ENCODE measurements at places on chromosomes 1 and 21. TPM values are rescaled to one million over a fixed set of nuclear protein-coding genes. Genes with fewer than 3 reads are reported as not detected.

Gene TNFRSF1B
- 16.0 TPM for total RNA-seq

Gene SPRR1B
- total RNA-seq = not detected

Gene PDZK1IP1
- total RNA-seq = 0.75 TPM

Gene C4BPB
- 59.7 TPM for total RNA-seq

Gene MRPS14
- 14.9 TPM for total RNA-seq

Gene SFN
- 0.17 TPM for total RNA-seq

DNA sequence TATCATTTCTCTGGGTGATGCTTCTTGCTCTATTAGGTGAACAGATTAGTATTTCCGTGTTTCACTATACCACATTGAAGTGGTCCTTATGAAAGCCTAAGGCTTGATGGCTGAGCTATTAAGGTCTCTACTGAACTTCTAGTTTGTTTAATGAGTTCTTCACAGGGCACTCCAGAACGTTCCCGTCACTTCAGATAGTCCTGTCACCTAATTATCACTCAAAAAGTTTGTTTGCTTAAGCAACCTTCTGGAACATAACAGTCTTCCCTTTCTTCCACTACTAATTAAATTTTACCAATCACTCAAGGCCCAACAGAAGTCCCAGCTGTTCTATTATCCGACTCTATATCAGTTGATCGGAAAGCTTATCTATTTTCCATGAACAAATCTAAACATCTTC is 104.6 kb upstream of the ZC3H11B start:
- no peak for DNase-seq

DNA sequence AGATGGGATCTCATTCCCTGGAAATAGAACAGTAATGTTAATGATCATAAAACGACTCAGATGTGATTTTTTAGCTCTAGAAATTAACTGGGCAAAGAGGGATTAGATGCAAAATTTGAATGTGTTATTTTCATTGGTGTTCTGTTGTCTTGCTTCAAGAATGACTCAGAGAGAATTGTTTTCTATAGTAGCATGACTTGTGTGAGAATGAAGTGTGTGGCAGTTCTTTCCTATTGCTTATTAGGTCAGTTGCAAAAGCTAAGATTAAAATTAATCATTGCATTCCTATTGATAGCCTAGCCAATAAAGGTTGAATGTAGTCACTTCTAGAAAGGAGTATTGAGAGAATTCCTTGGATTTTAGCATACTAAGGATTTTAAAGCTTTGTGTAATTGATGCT is 22.9 kb downstream of the SPEN start:
- no peak for DNase-seq

GRCh38 chr1:55081905-55082296 is 42.6 kb downstream of the PCSK9 start:
- DNase-seq = no peak

DNA sequence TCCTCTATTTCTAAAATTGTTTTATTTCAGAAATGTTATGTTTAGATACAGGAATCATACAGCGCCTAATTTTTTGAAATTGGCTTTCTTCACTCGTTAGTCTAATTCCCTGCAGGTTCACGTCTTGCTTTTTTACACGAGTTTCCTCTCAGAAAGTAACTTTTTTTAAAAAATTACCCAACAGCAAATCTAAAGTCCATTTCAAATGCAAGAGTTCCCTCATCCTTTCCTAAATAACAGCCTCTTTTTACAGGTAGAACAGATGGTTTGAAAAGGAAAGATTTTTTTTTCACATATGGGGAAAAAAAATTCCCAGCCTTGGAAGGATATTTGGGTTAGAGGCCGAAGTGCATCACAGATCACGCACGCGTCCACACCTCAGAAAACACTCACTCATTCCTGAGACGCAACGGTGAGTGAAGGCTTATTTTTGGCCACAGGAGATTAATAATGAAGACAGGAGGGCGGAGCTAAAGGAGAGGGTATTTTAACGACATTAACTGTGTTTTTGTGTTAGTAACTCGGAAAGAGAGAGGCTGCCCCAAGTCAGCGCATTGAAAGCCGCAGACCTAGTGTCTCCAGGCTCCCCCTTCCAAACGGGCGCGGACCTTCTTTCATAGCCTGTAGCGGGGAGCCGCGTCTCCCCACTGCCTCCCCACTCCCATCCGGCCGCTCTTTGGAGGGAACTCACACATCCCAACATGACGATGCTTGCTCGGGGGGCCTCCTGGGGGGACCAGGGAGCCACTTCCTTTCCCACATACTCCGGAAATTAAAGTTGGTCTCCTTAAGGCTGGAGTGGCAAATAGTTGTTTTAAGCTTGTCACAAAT is 969 bp upstream of the RIPK4 start:
- DNase-seq = no peak

GRCh38 chr1:92442351-92442750 is 44.4 kb downstream of the GFI1 start:
- no peak for DNase-seq

DNA sequence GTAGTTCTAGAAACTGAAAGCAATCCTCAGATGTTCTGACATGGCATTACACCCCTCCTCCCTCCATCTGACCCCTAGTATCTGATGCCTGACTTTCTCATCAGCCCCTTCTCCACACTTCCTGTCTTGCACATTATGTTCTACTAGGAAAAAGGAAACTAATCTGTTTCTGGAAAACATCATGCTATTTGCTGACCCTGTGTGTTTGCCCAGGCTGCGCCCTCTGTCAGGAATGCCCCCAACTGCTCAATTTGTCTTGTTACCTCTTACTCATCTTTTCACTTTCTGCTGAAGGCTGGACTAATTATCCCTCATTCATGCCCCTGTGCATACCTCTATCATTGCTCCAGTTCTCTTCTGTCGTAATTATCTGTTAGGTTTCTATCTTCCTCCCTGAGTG is 37.5 kb upstream of the DAB1 start:
- DNase-seq = no peak

- DNase-seq = no peak
These were observed 45.9 kb downstream of the TRPM2 start for GRCh38 chr21:44399151-44399954.

DNA sequence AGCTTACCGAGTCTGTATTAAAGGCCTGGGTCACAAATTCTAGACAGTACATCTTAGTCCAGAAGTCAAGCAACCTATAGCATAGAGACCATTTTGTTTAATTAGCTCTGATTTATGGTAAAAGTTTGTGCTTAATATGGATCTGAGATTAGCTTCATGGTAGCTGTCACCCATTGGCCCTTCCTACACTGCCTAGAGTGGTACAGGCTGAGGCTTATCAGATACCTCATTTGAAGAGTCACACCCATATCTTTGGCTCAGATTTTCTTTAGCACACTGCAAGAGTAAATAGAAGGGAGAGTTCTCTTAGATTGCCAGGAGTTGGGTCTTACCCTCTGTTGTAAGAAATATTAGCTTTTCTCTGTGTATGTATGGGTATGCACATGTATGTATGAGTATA is 3.6 kb downstream of the AK4 start:
- no peak for DNase-seq

- DNase-seq = no peak
These were observed 264.7 kb downstream of the KIF26B start for GRCh38 chr1:245419461-245419978.

DNA sequence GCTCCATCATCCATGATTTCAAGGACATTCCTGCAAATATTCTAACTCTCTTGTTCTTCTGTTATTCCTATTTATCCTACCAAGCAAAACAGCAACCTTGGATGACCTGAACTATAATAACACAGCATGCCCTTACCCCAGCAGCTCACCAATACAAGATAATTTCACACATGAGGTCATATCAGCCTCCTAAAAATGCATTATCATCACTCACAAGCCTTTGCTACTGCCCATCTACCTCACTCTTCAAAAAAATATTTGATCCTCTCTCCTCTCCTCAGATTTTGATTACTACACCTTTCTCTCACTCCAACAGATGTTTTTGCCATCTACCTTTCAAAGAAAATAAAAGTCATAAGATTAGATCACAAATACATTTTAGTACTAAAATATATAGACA is 777.6 kb upstream of the NCAM2 start:
- no peak for DNase-seq

Measured in liver (tissue), 10 donors.